ENCODE measurements at places on chromosomes 7 and 10.

DNA sequence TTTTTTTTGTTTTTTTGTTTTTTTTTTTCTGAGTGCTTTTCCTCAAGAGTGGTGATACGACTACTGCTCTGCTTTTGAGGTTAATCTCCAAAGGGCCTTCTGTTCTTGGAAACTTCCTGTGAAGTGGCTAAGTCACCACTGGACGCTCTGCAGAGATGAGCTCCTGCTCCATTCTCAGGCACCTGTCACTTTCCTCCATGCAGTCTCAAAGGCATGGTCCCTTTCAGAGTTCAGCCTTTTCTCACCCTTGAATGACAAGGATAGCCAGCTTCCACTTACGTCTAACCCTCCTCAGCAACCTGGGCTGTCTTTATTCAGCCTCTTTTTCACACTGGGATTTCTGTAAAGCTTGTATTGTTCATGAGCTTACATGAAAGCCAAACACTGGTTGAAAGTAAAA lies 65.8 kb downstream of the BMPER start:
- DNase-seq: no peak

- DNase-seq: no peak
Measured at GRCh38 chr7:41466760-41467384, 236.0 kb downstream of the INHBA start.

- DNase-seq: no peak
Measured at GRCh38 chr10:117373823-117374505, 1.3 kb downstream of the PDZD8 start.

DNA sequence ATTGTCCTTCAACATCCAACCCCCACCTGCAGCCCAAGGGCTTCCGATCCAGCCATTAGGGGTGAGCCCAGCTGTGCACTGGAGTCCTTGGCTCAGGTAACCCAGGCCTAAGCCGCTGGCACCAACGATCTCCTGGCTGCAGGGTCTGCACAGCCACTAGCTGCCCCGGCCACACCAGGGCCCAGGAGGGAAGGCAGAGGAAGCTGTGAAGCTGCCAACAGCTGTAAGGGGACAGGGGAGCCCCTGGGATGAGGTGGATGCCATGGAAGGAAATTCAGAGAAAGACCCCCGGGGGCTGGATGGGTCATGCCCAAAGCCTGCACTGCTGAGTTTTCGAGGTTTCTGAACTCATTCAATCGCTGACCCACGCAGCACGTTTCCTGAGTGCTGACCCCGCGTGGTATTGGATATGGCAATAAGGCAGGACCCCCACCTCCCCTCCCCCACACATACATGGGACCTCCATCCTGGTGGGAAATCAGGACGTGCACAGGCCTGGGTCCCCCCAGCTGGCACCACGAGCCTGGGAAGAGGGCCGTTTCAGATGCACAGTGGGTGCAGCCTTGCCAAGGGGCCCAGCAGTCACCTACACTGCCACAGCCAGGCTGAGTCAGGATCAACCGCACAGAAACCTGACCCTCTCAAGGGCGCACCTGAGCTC lies 170.3 kb downstream of the DIP2C start:
- no peak for DNase-seq

DNA sequence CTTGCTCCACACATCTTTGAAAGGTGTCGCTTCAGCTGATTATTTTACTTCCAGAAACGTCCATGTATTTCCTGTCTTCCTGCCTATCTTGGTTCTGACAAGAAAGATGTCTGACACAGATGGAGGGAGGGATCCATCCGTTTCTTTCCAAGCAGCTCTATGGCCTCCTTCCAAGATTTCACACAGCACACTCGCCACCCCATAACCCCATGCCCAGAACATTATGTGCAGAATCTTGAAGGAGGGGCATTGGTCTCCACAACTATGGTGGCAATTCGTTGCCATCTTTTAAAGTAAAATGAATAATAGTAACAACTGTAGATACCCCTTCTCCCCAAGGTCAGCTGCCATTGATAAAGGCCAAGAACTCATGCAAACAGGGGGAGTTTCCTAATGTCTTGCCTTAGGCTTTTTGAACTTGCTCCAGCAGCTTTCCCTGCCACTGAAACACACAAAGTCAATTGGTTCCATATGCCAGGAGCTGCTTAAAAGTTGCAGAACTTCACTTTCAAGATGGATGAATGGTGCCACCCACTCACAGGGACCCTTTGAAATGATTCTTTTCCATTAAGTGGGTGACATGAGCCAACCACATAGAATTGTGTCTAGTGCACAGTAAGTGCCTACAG lies 60.0 kb downstream of the VSTM4 start:
- no peak for DNase-seq

GRCh38 chr7:108455998-108456677 lies at the start of gene NRCAM:
Gene NRCAM, minus strand, starts transcription at chr7:108456436. Its CDS starts 216,372 bp downstream, at chr7:108240064.
- no peak for DNase-seq

DNA sequence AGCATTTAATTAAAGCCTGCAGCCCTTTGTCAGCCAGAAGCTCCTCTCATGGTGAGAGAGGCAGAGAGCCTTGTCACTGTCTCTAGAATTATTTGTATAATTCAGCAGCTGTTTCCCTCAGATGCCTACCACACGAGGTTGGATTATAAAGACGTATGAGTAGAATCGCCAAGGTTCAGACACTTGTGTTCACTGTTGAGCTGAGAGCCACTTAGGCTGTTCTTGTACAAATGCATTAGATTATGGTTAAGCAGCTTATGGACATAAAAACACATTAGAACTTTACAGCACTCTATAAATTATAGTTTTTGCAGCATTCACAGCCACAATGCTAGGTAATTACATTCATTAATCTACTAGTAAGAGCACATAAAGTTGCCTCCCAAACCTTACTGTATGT lies 282.6 kb downstream of the AUTS2 start:
- DNase-seq: no peak

- DNase-seq: no peak
Measured at GRCh38 chr7:22729180-22729825, 2.3 kb downstream of the IL6 start.

GRCh38 chr7:1951159-1951536 lies 281.1 kb downstream of the ELFN1 start:
- no peak for DNase-seq
